GDM1 (cell line): ENCODE measurements at places on chromosomes 4 and X.

DNA sequence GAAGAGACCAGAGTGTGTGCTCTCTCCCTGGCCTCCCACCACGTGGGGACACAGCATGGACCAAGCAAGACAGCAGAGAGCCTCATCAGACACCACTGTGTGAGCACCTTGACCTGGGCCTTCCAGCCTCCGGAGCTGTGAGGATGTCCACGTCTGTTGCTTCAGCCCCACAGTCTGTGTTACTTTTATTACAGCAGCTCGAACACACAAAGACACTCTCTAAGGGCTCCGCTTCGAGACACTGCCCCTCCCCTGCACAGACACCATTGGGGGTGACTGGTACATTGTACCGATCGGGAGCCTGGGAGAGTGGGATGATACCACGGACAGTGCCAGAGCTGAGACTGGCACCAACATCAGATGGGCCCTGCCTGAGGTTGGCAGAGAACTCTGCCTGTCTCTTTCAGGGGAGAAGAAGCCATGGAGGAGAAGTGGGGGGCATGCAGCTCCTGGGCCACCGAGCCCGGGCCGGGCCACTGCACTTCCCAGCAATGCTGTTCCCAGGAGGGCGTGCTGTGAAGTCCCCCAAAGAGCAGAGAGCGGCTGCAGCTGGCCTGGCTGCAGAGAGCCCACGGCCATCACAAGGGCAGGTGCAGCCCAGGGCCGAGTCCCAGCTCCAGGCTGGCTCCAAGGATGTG lies 48.1 kb upstream of the HMX1 start:
- no peak for DNase-seq

GRCh38 chr4:76690011-76690905 lies 207.7 kb downstream of the SOWAHB start:
- DNase-seq = no peak

DNA sequence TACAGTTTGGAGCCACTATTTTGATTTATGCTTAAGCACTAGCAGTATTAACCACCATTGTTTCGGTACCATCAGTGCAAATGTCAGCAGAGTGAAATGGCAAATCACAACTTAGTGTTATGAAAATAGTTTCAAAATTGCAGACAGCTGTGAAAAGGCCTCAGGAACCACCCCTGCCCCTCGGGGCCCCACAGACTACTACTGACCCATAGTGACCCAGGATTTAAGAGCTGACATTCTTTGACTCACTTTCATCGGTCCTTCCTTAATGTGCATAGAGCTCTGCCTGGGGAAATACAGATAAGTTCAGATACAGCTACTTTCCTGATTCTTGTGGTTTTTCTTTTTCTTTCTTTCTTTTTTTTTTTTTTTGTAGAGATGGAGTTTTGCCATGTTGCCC lies 3.3 kb upstream of the BBS7 start:
- DNase-seq = no peak

DNA sequence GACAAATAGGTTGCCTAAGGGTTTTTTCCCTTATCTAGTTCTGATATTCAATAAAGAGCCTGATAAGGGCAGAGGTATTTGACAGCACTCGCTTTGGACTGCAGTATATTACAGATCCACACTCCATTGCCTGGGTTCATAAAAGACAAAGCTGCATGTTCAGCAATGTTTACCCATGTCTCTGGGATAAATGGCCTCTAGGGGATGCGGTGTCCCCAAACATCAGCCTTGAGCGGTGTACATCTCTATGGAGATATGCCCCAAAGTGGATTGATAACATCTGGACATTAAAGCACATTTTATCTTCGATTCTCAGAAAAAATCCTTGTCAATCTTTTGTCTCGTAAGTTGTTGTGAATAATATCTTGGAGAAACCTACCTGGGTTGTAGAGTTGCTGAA lies 660.8 kb upstream of the AADAT start:
- DNase-seq = no peak

GRCh38 chrX:43870758-43871419 lies 11.4 kb downstream of the MAOB start:
- DNase-seq = no peak
